NCI-H1105 (cell line): ENCODE measurements at places on chromosomes 4 and X.

GRCh38 chr4:8118035-8118434 is 40.6 kb downstream of the ABLIM2 start:
- DNase-seq, result no peak

DNA sequence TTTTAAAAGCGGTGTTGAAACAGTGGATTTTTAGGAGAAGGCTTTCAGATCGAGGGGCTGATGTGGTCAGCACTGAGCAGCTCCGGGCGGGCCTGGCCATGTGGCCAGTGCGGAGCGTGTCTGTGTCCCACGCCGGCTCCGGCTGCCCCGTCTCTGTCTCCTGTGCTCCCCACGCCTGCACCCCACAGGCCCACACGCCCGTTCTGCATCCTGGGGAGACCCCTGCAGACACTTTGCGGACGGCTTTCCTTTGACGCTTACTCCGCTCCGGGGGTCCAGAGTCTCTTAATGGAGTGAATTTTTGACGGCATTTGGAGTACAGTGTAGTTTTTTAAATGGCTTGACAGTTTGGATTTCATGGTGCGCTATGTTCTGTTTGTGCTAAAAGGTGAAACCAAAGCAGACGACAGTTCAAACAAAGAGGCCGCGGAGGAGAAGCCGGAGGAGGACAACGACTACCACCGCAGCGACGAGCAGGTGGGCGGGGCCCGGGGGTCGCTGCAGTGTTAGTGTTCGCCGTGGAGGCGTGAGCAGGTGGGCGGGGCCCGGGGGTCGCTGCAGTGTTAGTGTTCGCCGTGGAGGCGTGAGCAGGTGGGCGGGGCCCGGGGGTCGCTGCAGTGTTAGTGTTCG is 38.7 kb downstream of the PCGF3 start:
- DNase-seq, result no peak

- DNase-seq, result no peak
These were observed 62.1 kb downstream of the GPRIN3 start for GRCh38 chr4:89245459-89245858.

DNA sequence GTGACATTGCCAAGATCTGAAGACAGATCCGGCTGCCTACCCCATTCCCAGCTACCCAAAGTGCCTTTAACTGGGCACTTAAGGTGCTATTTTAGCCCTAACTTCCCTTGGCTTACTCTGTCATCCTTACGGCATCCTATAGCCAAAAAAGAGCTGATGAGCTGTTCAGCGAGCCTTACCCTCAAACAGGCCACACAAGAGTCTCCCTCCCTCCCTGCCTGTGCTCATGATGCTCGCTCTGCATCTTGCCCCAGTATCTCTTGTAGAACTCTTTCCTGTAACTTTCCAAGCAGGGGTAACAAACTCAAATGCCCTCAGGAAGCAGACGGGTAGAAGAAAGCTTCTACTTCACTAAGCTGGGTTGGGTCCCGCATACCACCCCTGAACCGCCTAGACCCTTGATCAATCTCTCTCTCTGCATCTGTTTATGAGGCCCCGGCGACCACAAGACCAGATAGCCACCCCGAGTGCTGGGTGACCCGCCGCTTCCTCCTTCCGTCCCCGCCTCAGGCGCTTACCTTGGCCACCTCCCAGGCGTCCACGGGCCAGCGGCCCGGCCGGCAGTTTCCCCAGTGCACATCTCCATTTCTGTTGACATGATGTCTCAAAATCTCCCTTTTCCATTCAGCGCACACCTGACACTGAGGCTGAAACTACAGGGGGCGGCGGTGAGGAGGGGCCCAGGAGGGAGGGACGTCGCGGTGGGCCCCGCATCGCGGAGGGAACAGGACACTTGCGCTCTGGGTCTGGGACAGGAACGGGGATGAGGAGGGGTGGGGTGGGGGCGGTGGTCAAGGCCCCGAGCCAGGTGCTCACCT is 663 bp downstream of the CXorf38 start:
- no peak for DNase-seq

DNA sequence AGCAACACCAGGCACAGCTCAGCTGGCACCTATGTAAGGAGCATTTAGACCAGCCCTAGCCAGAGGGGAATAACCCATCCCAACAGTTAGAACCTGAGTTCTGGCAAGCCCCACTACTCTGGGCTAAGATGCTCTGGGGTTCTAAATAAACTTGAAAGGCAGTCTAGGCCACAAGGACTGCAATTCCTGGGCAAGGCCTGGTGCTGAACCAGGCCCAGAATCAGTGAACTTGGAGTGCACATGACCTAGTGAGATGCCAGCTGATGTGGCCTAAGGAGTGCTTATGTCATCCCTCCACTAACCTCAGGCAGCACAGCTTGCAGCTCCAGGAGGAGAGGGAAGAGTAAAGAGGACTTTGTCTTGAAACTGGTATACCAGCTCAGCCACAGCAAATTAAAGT is 7.6 kb upstream of the PRRG3 start:
- DNase-seq, result no peak

- no peak for DNase-seq
These were observed 69.4 kb upstream of the SORBS2 start for GRCh38 chr4:185881430-185881829.

GRCh38 chr4:62560858-62561257 is 1360.7 kb downstream of the ADGRL3 start:
- no peak for DNase-seq

DNA sequence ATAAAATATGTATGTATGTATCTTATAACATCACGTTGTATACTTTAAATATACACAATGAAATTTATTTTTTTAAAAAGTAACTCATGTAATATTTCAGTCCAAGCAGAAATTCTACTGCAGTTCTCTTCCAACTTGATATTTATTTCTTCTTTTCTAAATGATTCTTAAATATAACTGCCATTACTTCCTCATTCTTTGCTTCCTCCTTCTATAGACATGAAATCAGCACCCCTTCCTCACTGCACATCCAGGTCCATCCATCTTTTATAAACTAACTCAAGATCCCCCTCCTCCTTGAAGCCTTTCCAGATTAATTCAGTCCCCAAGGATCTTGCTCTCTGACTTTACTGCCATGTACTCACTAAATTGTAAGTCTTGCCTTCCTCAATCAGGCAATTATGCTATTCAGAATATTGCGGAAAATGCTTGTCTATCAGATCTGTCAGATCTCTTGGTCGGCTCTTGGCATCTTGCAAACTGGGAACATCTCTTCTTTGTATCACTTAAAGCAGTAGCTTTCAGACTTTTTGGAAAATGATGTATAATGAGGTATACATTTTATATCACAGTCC is 3.7 kb downstream of the GPRIN3 start:
- no peak for DNase-seq

DNA sequence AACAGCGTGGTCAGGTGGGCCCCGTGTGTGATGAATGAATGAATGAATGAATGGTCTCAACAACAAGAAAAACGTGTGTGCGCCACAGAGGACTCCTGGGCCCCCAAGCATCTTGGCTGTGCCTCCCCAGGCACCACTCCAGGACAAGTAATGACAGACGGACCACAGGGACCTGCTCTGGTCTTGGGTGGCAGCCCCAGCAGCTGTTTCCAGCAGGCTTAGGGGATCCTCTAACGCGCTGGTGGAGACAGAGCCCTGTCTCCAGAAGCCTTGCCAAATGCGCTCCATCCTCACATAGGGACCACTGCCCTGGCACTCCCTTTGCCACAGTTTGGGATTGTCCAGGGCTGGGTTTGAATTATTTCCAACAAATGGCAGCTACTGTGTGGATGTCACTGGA is 39.1 kb downstream of the PSAPL1 start:
- DNase-seq, result no peak

GRCh38 chr4:25755911-25756310 is 100.3 kb downstream of the SLC34A2 start:
- DNase-seq, result no peak

DNA sequence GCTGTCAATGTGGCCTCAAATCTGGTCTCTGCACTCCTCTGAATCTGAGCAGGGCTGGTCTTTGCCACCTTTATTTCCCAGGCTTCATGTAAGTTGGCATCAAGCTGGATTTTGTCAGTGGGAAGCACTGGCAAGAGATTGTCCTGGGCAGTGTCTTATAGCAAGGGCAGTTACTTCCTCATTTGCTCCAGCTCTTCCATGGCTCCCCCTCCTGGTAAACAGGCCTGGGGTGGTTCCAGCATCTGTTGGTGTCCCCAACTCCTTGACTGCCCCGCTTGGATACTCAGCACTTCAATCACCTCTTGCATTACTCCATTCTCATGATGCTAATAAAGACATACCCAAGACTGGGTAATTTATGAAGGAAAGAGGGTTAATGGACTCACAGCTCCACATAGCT is 15.0 kb upstream of the REST start:
- no peak for DNase-seq

DNA sequence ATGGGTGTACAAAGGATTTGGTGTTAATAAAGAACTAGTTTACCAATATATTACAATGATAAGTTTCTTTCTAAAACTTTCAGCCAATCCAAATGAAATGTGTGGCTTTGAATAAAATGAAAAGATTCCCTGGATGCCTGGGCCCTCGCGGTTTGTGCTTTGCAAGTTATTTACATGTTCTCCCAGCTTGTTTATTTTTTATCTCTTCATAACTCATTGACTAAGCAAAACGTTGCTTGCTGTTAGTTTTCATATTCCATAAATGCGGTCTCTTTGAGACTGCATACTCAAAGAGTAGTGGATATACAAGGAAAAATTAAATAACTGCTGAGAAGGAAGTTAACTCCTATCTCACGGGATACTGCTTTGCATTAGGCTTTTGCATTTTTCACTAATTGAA is 26.0 kb downstream of the FHDC1 start:
- DNase-seq, result no peak

- no peak for DNase-seq
These were observed 81.8 kb downstream of the FRYL start for GRCh38 chr4:48698029-48698971.

DNA sequence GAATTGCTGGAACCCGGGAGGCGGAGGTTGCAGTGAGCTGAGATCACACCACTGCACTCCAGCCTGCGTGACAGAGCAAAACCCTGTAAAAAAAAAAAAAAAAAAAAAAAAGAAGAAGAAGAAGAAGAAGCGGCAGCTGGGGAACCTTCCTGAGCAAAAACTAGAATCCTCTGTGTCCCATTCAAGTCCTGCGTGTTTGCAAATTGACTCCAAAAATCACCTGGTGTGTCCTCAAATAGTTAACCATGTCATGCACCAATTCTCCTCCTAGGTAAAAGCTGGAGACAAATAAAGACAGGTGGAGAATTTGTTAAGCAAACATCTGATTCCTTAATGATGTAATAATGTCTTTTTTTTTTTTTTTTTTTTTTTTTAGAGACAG is 31.9 kb upstream of the ASMTL start:
- no peak for DNase-seq

- DNase-seq, result no peak
These were observed 168.6 kb downstream of the MGST2 start for GRCh38 chr4:139834226-139834662.

GRCh38 chr4:3486541-3487540 is 23.7 kb downstream of the DOK7 start:
- no peak for DNase-seq

DNA sequence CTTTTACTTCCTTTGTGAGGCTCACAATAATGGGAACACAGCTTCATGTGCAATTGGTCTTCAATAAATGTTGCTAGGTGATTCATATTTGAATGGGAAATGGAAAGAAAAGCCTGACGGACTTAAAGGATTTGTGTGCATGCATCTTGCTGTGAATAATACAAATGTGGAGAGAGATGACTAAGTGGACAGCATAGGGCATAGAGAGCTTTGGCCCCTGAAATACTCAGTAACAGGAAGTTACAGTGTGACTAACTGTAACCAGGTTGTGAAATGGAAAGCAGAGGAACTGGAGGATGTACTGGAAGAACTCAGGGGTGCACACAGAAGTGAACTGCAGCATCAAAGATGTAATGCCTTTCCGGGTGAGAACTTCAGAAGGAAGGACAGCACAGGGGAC is 206.7 kb downstream of the MGST2 start:
- DNase-seq, result no peak

DNA sequence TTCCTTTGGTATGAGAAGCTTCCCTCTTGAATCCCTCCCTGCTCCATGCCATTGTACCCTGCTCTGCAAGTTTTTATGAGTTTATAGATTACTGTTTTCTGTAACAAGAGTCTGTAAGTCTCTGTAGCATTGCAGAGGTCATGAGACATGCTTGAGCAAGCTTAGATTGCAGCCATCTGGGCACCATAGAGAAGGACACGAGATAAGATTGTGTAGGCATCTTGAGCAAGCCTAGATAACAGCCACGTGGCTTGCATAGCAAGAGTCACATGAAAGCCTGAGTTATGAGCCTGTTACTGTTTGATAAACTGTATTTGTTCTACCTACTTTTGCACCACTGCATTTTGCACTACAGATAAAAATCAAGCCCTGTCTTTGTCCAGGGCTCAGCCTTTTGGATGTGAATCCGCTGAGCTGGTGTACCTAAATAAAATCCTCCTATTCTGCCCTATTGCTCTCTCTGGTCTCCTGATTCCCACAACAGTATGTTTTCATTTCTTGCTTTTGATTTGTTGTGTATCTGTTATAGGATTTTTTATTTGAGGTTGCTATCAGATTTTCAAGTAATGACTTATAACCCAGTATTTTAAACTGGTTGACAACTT is 127.4 kb upstream of the ANKRD50 start:
- no peak for DNase-seq

DNA sequence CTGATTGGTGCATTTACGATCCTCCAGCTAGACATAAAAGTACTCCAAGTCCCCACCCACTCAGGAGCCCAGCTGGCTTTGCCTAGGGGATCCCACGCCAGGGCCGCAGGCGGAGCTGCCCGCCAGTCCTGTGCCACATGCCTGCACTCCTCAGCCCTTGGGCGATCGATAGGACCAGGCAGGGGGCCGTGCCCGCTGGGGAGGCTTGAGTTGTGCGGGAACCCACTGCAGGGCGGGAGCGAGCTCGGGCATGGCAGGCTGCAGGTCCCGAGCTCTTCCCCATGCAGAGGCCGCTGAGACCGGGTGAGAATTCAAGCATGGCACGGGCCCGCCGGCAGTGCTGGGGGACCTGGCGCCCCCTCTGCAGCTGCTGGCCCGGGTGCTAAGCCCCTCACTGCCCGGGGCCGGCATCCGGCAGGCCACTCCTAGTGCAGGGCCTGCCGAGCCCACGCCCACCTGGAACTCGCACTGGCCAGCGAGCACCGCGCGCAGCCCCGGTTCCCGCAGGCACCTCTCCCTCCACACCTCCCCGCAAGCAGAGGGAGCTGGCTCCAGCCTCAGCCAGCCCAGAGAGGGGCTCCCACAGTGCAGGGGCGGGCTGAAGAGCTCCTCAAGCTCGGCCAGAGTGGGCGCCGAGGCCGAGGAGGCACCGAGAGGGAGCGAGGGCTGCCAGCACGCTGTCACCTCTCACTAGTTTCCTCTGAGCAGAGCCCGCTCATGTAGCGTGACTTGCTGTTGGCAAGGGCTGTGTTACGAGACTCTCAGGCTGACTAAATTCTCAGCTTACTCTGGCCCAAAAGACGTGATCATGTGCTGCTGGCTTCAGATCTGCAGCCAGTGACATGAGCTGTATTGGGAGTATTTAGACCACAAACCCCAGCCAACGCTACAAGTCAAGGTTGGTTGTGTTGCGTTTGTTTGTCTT is 87.5 kb downstream of the TRAPPC11 start:
- no peak for DNase-seq

DNA sequence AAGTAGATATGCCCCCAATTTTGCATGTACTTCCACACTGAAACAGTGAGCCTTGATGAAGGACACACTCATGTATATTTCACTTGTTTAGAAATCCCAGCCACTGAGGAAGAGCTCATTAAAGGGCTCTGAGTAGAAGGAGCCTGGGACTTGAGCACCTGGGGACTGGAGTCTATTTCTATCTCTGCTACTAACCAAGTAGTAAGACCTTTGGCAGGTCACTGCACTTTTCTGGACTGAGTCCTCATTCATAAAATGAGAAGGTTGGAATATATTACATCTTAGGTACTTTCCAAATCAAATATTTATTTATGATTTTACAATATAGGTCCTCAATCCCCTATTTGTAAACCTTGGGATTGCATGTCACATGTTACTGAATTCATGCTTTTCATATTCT is 78.2 kb upstream of the C4orf54 start:
- no peak for DNase-seq
